ENCODE measurements at places on chromosomes 5 and 9. TPM values are rescaled to one million over a fixed set of nuclear protein-coding genes. Genes with fewer than 3 reads are reported as not detected.

DNA sequence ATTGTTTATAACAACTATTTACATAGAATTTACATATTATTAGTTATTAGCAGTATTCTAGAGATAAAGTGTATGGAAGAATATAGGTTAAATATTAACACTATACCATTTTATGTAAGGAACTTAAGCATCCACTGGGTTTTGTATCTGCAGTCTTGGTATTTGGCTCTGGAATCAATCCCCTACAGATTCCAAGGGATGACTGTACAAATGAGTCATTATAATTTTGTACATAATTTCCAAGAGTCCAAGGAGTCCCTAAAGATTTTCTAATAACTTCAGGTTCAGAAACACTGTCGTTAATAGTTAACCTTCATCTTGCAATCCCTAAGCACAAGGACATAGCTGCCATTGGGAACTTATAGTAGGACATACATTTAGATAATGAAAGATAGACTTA is 254.8 kb upstream of the PDE4D start:
- no peak for DNase-seq

- DNase-seq, result peak; percentile 82
Observed at GRCh38 chr5:179763215-179763945, 30.4 kb upstream of the LTC4S start.

GRCh38 chr9:96514108-96514799 is 64.3 kb downstream of the HABP4 start:
- DNase-seq, result no peak

DNA sequence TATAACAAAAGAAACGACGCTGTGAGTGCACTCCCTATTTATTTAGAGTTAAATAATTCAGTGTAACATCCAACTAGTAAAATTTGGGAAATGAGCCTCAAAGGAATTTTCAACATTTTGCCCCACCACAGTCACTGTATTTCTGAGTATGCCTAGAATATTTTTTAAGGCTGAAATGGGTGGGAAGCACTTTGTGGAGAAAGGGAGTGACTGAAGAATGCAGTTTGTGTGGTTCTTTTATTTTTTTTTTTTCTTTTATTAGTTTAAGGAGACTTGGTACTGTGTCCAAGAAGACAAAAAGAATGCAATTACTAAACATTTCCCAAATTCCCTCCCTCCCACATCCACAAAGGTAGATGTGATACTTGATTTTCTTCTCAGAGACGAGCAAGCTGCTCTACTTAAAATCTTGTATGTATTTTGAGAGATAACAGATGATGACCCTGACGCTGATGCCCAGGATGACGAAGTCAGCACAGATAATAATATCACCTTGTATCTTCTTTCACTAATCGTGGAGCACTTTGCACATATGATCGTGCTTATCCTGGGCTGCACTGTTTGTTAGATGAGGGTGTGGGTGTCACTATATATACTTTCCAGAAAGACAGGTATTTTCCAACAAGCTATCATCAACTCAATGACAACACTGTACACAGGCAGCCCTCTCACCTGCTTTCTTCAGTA is 586.3 kb downstream of the RAB3C start:
- no peak for DNase-seq

DNA sequence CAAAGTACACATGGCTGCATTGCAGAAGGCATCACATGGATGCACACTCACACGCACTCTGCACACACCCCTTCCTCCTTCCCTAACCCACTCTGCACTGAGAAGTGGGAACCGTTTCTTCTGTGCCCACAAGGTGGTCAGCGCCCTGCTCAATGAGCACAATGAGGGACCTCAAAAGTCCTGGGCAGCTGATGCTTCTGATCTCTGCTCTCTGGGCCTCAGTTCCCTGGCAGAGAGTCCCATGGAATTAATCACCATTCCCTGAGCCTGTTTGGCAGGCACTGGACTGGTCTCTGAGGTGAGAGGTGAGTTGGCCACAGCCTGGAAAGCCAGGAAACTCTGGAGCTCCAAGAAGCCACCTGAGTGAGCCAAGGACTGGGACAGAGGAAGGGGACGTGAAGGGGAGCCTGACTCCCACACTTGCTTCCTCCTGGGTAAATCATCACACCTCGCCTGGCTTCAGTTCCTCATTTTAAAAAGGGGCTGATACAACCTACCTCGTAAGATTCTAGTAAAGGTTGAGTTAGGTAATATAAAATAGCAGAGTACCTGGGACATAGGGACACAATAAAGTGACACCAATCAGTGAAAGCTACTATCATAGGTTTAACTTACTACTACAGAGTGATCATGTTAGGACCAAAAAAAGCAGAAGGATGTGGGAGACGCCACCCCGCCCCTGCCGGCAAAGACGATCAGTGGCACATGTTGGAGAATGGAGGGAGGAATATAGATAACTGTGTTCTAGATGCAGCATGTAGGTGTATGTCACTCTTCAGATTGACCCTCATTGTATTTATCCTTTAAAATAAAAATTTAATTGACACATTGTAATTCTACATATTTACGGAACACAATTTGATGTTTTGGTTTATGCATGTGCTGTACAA is 21.1 kb upstream of the IGFBPL1 start:
- DNase-seq, result no peak

- no peak for DNase-seq
Observed at GRCh38 chr5:120062515-120062917, 401.6 kb upstream of the PRR16 start.

- no peak for DNase-seq
Observed at GRCh38 chr9:109286981-109287380, 33.9 kb downstream of the EPB41L4B start.

DNA sequence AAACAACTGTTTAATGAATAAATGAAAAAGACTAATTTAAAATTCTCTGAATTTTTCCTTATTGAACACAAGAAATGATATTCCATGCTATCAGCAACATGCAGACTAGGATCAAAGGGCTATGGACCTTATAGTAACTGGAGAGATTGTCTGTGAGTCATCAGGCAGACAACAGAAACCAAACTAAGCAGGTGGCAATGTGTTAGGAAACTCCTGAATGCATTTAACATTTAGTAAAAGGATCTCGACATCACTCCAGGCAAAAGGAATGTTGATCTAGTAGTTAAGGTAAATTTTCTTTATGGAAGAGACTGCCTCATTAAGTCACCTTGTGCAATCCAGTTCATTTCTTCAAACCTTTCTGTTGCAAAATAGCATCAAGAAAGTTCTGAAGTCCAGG is 58.4 kb downstream of the ARL15 start:
- DNase-seq, result peak; percentile 59

DNA sequence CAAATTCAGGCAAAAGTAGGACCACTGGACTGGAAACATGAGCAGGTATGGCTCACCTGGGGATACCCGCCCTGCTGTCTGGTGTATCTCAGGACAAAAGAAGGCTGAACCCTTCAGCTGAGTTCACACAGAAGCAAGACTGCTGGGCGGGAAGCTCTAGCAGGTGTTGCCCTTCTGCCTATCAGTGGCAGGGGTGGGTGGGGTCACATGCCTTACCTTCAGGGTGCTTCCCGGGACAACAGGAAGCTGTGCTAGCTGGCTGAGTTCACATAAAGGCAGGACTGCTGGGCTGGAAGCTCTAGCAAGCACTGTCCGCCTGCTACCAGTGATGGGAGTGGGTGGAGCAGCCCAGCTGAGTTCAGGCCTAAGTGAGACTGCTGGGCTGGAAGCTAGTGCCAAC is 498.8 kb upstream of the ZNF608 start:
- peak; percentile 36 for DNase-seq

DNA sequence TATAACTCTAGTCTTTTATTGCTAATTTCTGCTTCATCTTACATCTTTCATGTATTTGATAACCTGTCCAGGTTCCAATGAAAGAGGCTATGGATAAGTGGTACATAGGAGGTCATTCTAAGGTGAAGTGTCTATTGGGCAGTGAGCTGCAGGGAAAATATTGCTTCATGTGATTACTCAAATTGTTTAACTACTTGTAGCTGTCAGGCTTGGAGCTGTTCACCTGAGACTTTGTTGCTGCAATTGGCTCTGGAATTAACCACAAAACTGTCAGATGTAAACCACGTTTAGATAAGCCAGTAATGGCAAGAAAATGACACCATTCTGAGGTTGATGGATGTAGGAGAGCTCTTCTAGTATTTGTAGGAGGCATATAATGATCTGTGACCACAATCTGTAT is 26.0 kb downstream of the ADAMTSL1 start:
- DNase-seq, result no peak

DNA sequence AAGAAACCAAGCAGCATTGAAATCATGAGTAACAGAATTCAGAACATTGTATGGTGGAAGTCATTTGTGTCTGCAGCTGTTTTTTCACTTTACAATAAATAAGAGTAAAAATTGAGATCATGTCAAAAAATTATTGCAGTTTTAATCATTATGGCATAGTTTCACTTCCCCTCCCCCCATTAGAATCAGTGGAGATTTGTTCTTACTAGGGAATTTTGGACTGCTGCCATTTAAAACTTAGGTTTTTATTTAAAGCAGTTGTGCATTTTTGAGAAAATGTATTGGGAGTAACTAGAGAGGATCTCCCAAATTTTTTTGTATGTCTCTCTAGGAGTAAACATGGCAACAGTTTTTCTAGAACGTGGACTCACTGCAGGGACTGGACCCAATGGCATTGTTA is 20.4 kb downstream of the GTF3C4 start:
- DNase-seq, result no peak

GRCh38 chr5:56910210-56910965 is 992 bp downstream of the SETD9 start:
- DNase-seq, result no peak

GRCh38 chr5:17401470-17402288 is 96.4 kb upstream of the TAF11L2 start:
- DNase-seq, result peak; percentile 83

Gene BAAT
- 1.3 TPM for total RNA-seq

Gene TXNDC8
- total RNA-seq, result not detected

Gene PFN3
- not detected for total RNA-seq

Gene CLPTM1L
- total RNA-seq, result 122 TPM

Gene OR1J1
- not detected for total RNA-seq

Gene BOD1
- 120 TPM for total RNA-seq

Gene NUTM2G
- total RNA-seq, result not detected

Gene PTPRD
- total RNA-seq, result 55.9 TPM

Gene BSPRY
- total RNA-seq, result 14.7 TPM

Gene NR2F1
- 0.70 TPM for total RNA-seq

Gene NOXA1
- total RNA-seq, result 7.3 TPM

Gene OR13C5
- not detected for total RNA-seq

Gene SLC1A1
- 53.1 TPM for total RNA-seq

Gene PDE6A
- total RNA-seq, result 2.5 TPM

All from Caco-2 (cell line).